ENCODE measurements at places on chromosomes 1 and 21.

- peak; percentile 17 for DNase-seq
Observed at GRCh38 chr1:48741380-48741779, 35.3 kb downstream of the BEND5 start.

- DNase-seq, result no peak
Observed at GRCh38 chr21:42107177-42107880, 36.2 kb downstream of the UMODL1 start.

- no peak for DNase-seq
Observed at GRCh38 chr1:216047811-216048572, 375.3 kb downstream of the USH2A start.

GRCh38 chr1:116125758-116126157, 14.6 kb downstream of the MAB21L3 start:
- DNase-seq, result no peak

DNA sequence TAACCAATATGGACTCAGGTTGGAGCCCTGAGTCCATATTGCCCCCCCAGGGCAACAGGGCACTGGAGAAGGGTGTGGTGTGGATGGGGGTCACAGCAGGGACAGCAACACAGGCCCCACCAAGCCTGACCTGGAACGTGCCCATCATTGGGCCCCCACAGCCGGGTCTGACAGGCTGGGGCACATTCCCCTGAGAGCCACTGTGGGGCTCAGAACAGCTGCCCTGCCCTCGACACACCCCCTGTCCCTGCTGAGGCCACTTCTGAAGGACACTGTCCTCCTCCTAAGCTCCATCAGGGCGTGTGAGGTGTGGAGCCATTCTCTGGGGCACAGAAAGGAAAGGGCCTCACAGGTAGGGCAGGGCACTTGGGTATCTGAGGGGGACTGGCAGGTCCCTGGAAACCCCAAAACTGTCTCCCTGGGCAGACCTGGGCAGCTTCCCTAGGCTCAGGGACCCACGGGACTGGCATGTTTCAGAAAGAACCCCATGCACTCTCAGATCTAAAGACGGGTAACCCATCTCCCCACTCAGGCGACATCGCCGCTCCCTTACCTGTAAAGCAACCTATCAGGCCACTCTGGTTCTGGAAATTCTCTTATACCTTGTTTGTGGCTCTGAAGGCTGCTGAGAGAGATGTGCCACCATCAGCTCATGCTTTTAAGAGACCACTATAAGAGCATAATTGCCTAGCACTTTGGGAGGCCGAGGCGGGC, 95.5 kb downstream of the DMRTB1 start:
- no peak for DNase-seq

DNA sequence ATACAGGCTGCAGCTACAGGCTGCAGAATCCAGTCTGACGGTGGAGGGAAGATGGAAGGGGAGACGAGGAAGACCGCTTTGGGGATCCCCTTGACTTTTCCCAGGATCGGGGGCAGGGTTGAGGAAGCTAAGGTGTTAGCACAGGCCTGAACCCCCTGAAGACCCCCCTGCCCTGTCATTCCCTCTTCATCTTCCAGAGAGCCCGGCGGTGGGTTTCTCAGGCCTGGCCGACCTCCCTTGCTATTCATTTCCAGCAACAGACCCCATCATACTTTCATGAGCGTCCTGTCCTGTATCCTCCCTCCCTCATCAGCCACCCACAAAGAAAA, 112.0 kb downstream of the PGBD5 start:
- no peak for DNase-seq

DNA sequence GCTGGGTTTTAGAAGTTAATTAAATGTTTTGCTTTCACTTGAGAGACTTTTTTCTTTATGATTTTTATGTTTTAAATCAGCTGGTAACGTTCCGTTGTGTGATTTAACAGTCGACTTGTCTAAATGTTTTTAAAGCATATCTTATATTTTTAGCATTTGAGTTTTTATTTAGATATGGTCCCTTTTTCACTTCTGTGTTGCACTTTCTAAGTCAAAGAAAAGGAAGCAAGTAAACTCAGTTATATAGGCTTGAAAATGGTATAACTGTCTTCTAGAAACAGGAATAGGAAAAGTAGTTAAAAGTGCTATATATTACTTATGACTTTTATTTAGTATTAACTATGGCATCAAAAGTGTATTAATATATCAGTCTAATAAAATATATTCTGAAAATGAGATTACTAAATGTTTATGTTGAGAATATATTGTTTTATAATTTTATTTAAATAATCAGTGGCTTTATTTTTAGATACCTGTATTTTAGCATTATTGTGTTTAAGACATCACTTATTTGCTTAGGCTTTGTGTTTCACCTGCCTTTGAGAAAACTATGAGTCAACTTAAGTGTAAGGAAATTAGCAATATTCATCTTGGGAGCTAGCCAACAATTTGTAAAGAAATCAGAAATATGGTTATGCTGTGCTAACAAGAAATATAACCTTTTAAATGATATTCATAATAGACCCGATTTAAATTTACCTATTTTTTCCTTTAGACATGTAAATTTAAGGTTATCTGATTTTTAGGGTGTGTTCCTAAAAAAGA, 60.5 kb downstream of the RABGAP1L start:
- DNase-seq, result no peak

DNA sequence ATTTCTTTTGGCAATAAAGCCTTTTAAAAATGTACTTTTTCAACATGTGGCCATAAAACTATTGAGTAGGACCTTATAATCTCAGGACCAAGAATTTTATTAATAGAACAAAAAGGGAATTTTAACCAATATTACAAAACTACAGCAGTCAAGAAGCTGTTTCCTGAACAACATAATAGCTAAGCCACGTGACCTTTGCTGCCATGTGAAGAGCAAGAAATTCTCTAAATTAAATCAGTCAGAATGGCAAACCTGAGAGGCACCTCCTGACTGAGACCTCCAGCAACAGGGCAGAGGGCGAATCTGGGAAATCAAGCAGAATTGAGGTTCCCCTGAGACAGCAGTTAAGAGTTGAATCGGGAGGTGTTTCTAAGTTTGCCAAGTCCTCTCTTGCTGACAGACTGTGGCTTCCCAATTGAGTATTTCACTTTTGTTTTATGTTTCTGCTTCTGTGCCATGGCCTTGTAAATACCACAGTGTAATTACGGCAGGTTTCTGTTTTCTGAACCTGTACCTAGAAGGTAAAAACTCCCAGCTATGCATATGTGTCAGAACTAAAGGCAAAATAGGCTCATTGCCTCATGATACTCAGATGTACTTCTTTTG, 358.4 kb downstream of the NTNG1 start:
- DNase-seq, result no peak

GRCh38 chr1:54844564-54844963, 42.4 kb downstream of the DHCR24 start:
- no peak for DNase-seq

GRCh38 chr21:31865429-31865970, 7.3 kb upstream of the HUNK start:
- no peak for DNase-seq

Measured in SHP77 treated with DMSO at 0.1 percent for 48 hours (cell line).